GM12865 (cell line): ENCODE measurements at places on chromosomes 6 and 20.

GRCh38 chr20:32205843-32206759, 1.4 kb downstream of the PLAGL2 start:
- DNase-seq: no peak

GRCh38 chr6:10184371-10185227, 230.3 kb downstream of the TFAP2A start:
- DNase-seq: no peak

GRCh38 chr6:108115598-108116058, 41.1 kb upstream of the OSTM1 start:
- peak; percentile 35 for DNase-seq

- DNase-seq: no peak
Measured at GRCh38 chr20:21682521-21682954, 22.9 kb upstream of the PAX1 start.

GRCh38 chr6:102381203-102381602, 987.7 kb downstream of the GRIK2 start:
- no peak for DNase-seq

DNA sequence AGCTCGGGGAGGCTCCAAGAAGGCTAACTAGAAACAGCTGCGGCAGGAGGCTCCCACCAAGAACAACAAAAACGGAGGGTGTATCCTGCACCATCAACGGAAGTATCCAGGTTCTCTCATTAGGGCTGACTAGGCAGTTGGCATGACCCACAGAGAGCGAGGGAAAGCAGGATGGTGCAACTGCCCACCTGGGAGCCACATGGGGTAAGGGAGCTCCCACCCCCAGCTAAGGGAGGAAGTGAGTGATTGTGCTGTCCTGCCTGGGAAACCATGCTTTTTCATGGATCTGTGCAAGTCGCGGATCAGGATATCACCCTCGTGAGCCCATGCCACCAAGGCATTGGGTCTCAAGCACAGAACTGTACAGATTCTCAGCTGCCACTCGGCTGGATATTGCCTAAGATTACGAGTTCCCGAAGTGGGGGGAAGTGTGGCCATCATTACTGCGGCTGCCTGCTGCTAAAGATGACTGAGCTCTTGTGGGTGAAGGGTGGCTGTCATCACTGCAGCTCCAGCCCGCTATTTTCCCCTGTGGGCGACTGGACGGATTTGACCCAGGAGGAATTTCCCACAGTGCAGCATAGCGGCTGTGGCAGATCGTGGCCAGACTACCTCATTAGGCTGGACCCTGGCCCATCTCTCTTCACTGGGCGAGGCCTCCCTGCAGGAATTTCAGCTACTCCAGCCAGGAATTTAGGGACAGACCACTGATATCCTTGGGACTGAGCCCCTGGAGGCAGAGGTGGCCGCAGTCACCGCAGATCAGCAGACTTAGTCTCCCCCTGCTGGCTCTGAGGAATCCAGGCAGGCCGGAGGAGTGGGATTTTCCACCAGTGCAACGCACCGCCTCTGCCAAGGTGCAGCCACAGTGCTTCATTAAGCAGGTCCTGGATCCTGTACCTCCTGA, 515.7 kb downstream of the FRK start:
- DNase-seq: peak; percentile 9

- no peak for DNase-seq
Measured at GRCh38 chr6:13881621-13882165, 43.1 kb upstream of the RNF182 start.

DNA sequence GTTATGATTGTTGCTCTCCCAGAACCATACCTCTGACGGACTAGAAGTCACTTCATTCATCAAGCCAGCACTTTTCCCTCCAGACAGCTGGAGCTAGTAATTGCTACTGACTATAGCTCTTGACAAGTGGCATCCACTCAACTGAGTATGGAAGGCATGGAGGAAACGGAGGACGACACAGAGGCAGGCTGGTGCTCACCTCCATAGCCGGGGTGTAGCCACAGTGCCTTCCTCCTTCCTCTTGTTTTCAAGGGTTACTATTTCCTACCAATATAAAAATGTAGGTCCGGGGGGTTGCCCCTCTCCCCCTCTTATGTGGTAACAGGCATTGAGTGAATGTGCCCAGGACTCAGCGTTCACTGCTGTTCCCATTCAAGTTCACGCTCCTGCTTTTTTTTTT, 23.5 kb upstream of the FOXC1 start:
- no peak for DNase-seq

- peak; percentile 94 for DNase-seq
Measured at GRCh38 chr6:2862712-2863181, 21.1 kb upstream of the SERPINB1 start.

GRCh38 chr20:10217721-10218410, 764 bp upstream of the SNAP25 start:
- DNase-seq: no peak

GRCh38 chr20:8303651-8304050, 171.6 kb downstream of the PLCB1 start:
- no peak for DNase-seq

DNA sequence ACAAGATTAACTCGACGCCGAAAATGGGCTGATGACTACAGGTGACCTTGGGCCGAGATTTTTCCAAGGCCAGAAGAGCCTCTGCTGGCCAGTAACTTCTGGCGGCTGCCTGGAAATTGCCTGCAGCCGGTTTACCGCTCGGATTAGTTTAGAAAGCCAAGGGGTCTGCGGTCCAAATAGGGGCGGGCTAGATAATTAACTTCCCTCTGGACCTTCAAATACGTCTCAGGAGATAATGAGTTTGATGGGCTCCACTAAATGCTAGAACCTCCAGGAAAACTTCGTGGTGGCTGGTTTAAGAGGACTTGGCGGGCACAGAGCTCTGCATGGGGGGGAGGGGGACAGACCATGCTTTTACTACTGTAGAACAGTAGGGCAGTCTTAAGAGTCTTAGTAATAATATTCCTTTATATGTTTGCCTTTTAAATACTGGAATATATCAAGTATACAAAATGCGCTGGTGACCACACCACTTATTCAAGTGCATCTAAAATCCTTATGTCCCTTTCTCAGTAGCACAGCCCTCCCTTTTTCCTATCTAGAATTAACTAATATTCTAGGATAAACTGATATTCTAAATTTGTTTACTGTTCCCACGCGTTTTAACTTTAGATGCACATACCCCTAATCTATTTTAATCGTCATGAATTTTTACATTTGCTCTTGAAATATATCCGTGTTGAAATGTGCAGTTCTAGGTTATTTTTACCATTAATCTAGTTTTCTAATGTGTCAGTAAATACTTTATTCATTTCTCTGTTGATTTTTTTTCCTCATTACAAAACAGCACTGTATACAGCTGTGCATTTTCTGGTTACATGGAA, 107.5 kb upstream of the PRSS16 start:
- DNase-seq: peak; percentile 84

GRCh38 chr6:160387916-160388643, 39.9 kb downstream of the SLC22A3 start:
- no peak for DNase-seq

DNA sequence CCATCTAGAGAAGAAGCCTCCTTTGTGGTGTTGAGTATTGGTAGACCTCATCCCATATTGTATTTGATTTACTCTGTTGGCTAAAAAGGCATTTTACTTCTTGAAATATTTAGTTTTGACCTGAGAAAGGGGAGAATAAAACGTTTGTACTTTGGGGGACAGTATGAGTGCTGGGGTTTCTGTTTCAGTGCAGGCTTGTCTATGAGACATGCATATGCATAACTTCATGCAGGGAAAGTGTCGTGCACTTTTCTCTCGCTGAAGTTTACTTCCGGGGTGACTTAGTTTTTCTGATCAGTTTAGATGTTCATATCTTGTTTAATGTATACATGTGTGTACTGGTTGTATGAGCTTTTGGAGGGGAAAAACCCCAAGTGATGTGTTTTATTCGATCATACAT, 59.5 kb downstream of the UTRN start:
- DNase-seq: peak; percentile 73

DNA sequence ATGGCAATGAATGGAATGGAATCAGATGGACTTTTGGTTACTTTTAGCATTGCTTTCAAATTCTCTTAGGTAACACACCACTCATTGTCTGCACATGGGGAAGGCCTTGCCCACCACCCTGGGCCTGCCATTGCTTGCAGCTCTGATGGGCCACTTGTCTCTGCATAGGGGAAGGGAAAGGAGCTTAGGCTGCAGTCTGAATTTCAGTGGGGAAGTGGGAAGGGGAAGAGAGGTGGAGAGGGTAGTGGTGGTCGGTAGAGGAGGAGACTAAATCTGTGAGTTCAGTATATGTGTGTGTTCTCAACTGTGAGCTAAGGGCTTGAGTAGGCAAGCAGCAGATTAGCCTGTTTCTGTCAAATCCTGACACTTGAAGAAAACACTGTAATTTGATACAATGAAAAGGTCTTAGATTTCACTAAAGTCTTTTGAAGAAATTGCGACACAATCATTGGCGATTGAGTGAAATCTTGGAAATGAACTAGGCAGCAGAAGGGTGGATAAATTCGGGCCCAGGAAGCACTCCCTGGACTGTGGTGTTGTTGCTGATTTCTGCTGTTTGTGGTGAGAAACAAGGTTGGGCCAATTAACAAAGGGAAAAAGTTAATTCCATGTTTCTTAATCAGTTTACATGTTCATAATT, 80.6 kb downstream of the OTOR start:
- no peak for DNase-seq

GRCh38 chr20:24565835-24566351, 96.5 kb downstream of the SYNDIG1 start:
- no peak for DNase-seq

GRCh38 chr20:50427719-50428083, 82.5 kb upstream of the PTPN1 start:
- peak; percentile 25 for DNase-seq

DNA sequence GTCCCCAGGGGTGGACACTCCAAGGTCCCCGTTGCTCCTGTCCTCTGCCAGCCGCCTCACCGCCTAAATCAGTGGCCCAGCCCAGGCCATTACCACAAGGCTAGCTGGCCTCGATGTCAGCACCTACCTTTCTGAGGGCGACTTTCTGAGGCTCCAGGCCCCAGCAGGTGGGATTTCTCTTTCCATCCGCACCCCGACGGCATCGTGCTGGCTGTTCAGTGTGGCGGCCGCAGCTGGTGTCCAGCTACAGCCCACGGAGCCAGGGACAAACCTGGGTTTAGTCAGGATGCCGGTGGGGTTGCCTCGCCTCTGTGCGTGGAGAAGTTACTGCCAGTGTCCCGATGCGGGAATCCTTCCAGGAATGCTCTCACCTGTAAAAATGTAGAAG, 60.8 kb downstream of the ERMARD start:
- no peak for DNase-seq

- peak; percentile 73 for DNase-seq
Measured at GRCh38 chr20:54062812-54063280, 7.5 kb downstream of the BCAS1 start.
